Placental pericyte (primary cell): ENCODE measurements at places on chromosomes 12 and 14. TPM values are rescaled to one million over a fixed set of nuclear protein-coding genes. Genes with fewer than 3 reads are reported as not detected.

Gene FOXN4
- not detected in 2 replicates for total RNA-seq

Gene ZNF385A
- 1.1 and 1.3 TPM in 2 replicates for total RNA-seq

Gene MSI1
- not detected in 2 replicates for total RNA-seq

Gene AKAP6
- 0.88 and 4.7 TPM in 2 replicates for total RNA-seq

Gene CELA1
- total RNA-seq = not detected in 2 replicates

Gene CRIP2
- total RNA-seq = 10.5 and 60.7 TPM in 2 replicates

Gene PTCSC3
- total RNA-seq = not detected in 2 replicates

Gene ANO4
- 0.22 and 4.9 TPM in 2 replicates for total RNA-seq

Gene NOP9
- total RNA-seq = 15.5 and 39.7 TPM in 2 replicates

Gene RNASE3
- not detected in 2 replicates for total RNA-seq

Gene LRP1-AS
- not detected in 2 replicates for total RNA-seq

Gene SDS
- not detected in 2 replicates for total RNA-seq

Gene BCL2L14
- total RNA-seq = not detected in 2 replicates

Gene GPR162
- total RNA-seq = 1.1 TPM in 2 replicates

Gene ADAM21
- 0.29 TPM in 1 of 2 replicates, not detected in the other for total RNA-seq

Gene CIPC
- total RNA-seq = 10.5 and 14.7 TPM in 2 replicates

Gene PTGER2
- total RNA-seq = 6.3 and 9.7 TPM in 2 replicates

Gene NTN4
- total RNA-seq = 5.5 and 16.3 TPM in 2 replicates

Gene SLC6A13
- not detected in 2 replicates for total RNA-seq

Gene KRT81
- total RNA-seq = 0.14 TPM in 1 of 2 replicates, not detected in the other

Gene PRB2
- total RNA-seq = not detected in 2 replicates

Gene ERP27
- 0.29 TPM in 1 of 2 replicates, not detected in the other for total RNA-seq

Gene TMEM263
- 107 and 122 TPM in 2 replicates for total RNA-seq

Gene OTUB2
- 0.66 and 0.86 TPM in 2 replicates for total RNA-seq

Gene LPAR5
- not detected in 2 replicates for total RNA-seq

Gene FAIM2
- 0.29 and 6.6 TPM in 2 replicates for total RNA-seq

Gene DAO
- not detected in 2 replicates for total RNA-seq

Gene AMN
- 0.22 TPM in 1 of 2 replicates, not detected in the other for total RNA-seq

Gene SLC5A8
- not detected in 2 replicates for total RNA-seq

Gene MIP
- not detected in 2 replicates for total RNA-seq

Gene ACVRL1
- 2.2 and 24.1 TPM in 2 replicates for total RNA-seq

Gene NR1H4
- not detected in 2 replicates for total RNA-seq

Gene BDKRB2
- total RNA-seq = 56.5 and 85.5 TPM in 2 replicates

Gene OVCH1
- not detected in 2 replicates for total RNA-seq

Gene CARMIL3
- under 0.01 TPM in 1 of 2 replicates, not detected in the other for total RNA-seq

Gene FITM1
- 0.44 TPM in 1 of 2 replicates, not detected in the other for total RNA-seq

Gene FSCB
- 0.22 and 2.1 TPM in 2 replicates for total RNA-seq

Gene RTL1
- not detected in 2 replicates for total RNA-seq

Gene SERPINA3
- under 0.01 and 0.14 TPM in 2 replicates for total RNA-seq

Gene NUDT14
- total RNA-seq = 11.2 and 32.6 TPM in 2 replicates

Gene TUNAR
- not detected in 2 replicates for total RNA-seq

Gene TMBIM4
- 103 and 118 TPM in 2 replicates for total RNA-seq

Gene NFE2
- 0.44 TPM in 1 of 2 replicates, not detected in the other for total RNA-seq

Gene ARMH4
- 0.66 and 1.9 TPM in 2 replicates for total RNA-seq

Gene GSC
- total RNA-seq = not detected in 2 replicates

Gene NR2C1
- total RNA-seq = 23.4 and 28.8 TPM in 2 replicates
